ENCODE measurements at places on chromosomes 7 and 10. TPM values are rescaled to one million over a fixed set of nuclear protein-coding genes. Genes with fewer than 3 reads are reported as not detected.

- DNase-seq = no peak
Measured at GRCh38 chr10:2380218-2380617, 642.9 kb upstream of the ADARB2 start.

GRCh38 chr7:54878339-54878738 is 119.3 kb upstream of the SEC61G start:
- no peak for DNase-seq

DNA sequence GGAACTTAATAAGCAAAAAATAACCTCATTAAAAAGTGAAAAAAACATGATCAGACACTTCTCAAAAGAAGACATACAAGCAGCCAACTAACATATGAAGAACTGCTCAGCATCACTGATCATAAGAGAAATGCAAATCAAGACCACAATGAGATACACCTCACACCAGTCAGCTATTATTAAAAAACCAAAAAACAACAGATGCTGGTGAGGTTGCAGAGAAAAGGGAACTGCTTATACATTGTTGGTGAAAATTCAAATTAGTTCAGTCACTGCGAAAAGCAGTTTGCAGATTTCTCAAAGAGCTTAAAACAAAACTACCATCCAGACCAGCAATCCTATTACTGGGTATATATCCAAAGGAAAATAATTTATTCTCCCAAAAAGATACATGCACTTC is 513.3 kb downstream of the MDFIC start:
- DNase-seq = no peak

- DNase-seq = no peak
Measured at GRCh38 chr10:82742478-82742877, 867.5 kb downstream of the NRG3 start.

- peak; percentile 61 for DNase-seq
Measured at GRCh38 chr10:104492329-104492940, 138.8 kb downstream of the CFAP58 start.

- no peak for DNase-seq
Measured at GRCh38 chr7:33048257-33048656, 14.3 kb downstream of the NT5C3A start.

DNA sequence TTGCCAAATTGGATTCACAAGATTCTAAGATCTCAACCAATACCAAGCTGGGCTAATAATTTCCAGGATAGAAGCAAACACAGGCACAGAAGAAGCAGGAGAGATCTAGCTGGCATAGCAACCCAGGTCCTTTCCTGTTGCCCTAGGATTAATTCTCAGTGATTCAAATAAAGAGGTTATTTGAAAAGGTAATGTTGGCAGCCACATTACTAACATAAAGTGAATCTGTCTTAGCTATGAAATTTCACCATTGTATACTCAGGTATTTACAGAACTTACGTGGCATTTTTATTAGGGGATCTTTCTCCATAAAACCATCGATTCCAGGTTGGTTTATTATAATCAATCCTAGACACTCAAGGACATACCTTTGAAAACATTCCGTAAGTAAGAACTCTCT is 379.3 kb upstream of the POM121L12 start:
- DNase-seq = no peak

- no peak for DNase-seq
Measured at GRCh38 chr10:12534824-12535223, 185.5 kb downstream of the CAMK1D start.

DNA sequence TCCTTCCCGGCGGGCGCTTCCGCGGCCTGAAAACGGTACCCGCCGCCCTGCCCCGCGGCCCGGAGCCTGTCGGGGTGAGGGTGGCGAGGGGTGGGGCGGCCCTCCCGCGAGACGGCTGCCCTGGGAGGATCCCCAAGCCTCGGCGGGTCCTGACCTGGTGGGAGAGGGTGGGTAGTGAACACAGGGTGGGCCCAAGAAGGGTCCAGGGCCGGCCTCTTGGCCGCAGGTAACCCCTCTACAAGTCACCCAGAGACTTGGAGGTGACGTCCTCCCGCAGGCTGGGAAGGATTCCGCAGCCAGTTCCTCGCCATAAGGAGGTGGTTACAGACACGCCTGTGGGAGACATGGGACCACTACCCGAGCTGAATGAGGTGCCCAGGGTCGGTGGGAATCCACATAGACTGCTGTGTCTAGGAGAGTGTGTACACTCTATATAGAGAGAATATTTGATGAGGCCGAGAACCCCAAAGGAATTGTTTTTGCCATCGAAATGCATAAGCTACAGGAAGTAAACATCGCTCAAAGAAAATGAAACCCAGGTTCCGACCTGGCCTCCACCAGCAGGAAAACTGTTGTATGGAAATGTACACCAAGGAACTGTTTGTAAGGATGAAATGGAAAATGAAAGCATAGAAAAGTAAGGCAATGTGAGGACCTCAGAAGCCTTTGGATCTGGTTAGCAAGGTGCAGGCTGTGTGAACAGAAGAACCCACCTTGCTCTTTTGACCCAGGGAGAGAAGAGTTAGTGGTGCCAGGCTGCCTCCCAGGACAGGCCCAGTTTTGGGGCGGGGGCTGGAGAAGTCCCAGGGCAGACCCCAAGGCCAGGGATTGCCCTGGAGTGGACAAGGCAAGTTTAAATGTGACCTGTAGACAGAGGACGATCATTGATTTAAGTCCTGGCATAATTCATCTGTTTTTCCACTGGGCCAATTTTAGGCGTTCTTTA is 659 bp downstream of the OPTN start:
- DNase-seq = no peak

GRCh38 chr10:46310143-46310514 is 23.3 kb downstream of the ANTXRL start:
- no peak for DNase-seq

DNA sequence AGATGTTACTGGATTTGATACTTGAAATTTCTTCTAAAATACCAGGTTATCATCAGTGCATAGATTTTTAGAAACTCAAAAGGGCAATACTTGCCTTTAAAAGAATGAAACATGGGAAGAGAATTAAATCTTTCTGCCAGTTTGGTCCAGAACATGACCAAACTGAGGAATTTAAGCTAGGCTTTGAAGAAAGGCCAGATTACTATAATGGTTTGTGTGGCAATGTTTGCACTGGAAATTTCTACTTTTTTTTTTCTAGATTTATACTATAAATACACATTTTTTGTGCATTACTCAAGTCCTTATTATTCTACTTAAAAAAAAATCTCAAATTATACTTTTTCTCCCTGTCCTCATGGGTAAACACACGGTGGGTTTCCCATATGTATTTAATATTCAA is 9.2 kb downstream of the MKX start:
- no peak for DNase-seq

DNA sequence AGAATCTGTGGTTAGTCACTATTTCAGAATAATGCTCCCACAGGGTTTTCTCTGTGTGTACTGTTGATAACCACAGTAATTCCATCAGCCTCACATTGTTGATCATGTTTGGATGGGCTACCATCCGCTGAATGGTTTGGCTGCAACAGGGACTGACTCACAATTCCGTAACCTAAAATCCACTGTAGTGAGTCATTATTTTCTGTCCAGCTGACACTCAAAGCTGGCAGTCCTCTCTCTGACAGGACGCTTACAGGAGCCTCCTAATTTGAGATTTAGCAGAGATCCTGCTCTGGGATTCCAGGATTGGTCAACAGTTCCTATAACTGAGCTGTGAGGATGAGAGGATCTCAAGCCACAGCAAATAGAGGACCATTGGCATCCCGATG is 32.7 kb downstream of the VWA2 start:
- DNase-seq = no peak

DNA sequence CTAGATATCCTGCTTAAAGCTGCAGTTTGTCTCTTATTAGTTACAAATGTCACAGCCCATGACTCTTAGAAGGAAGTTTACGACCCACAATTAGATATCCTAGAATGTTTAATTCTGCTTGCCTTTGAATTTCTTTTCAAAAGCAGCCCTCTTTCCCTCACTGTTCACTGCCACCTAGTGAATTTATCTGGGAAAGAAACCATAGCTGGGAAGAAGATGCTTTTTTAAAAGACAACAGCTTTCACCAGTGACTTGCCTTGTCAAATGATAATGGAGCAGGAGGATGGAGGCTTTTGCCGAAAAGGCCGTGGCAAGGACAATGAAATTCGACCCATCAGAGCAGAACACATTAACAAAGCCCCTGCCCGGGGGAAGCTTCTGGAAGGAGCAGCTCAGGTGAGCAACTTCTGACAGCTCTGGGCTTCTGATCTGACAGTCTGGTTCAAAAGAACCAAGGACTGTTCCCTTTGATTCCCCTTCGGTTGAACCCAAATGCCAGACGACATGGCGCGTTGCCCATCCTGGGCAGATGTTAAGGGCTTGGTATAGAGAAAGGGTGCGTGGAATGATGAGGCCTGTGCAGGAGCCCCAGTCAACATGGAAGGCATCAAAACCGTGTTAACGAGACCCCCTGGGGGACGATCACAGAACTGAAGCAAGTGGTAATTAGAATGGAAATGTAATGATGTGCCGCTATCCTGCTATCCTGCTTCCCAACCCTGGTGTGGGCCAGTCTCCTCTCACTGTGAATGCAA is 236.8 kb downstream of the FRMD4A start:
- no peak for DNase-seq

GRCh38 chr7:36884351-36884750 is 160.1 kb upstream of the AOAH start:
- no peak for DNase-seq

DNA sequence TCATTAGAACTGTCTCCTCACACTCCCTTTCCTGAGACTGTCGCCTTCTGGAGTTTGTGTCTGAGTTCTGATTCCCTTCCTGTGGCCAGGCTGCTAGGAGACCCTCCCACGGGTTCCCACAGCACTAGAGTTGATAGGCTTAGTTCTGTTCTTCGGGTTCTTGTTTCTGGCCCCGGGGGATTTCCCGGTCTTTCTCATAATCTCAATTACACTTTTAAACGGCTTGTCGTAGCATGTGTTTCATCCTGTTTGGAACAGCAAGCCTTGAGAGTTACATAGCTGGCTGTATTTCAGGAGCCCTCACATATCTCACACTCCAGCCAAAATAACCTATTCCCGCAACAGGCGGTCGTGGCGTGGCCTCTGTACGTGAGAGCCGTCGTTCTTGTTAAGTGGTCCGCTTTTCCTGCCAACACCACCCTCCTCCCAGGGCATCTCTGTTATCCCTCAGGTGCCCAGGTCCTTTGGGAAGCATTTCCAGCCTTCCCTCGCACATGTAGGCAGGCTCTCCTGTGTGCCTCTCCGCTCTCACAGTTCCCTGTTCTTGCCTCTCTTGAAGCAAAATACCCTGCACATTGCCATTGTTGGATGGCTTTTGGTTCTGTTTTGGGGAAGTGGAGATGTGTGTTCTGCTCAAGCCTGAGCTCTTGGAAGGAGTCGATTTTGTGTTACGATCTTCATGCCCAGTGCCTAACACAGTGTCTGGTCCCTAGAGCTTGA is 46.0 kb downstream of the CDC123 start:
- no peak for DNase-seq

DNA sequence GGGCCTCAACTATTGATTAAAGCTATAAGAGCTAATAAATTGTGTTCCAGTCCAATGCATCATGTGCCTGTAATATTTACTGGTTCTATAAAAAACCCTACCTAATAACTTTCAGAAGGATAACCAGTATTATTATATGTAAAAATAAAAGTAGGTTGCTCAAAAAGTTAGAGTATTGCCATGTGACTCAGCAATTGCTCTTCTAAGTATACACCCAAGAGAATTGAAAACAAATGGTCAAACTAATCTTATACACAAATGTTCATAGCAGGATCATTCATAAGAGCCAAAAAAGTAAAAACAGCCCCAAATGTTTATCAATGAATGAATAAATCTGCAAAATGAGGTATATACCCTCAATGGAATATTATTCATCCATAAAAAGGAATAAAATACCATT is 89.5 kb upstream of the TES start:
- DNase-seq = no peak

GRCh38 chr7:110253093-110253492 is 837.8 kb upstream of the LRRN3 start:
- DNase-seq = no peak

DNA sequence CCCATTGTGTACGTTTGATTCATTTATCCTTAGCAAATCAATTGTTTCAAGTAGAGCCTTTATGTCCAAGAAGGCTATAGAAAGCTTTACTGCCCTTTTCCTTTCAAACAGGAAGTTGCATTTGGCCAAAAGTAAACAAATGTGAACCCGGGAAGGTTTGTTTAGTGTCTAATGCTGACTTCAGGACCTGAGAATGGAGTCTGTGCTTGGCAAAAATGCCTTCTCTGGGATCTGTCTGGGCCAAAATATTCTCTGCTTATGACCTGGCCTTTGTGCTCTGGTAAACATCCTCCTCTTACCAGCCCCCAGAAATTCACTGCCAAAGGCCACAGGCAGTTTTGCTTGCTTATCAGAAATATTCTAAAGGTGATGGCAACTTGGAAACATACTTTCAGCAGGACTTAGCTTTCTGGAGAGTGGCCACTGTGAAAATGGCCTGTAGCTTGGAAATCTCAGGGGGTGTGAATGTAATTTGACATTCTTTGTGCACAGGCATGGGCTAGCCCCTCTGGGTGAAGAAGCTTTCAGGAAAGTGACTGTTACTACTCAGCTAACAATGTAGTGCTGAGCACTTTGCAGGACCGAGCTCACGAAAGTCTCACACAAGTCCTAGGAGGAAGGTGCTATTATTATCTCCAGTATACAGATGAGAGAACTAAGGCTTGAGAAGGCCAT is 199.5 kb downstream of the PTEN start:
- no peak for DNase-seq

GRCh38 chr10:114266521-114266920 is 27.5 kb downstream of the VWA2 start:
- peak; percentile 71 for DNase-seq

GRCh38 chr10:44416021-44416771 is 31.3 kb upstream of the CXCL12 start:
- DNase-seq = no peak

GRCh38 chr10:62545160-62546066 is 171.2 kb downstream of the ZNF365 start:
- DNase-seq = no peak

DNA sequence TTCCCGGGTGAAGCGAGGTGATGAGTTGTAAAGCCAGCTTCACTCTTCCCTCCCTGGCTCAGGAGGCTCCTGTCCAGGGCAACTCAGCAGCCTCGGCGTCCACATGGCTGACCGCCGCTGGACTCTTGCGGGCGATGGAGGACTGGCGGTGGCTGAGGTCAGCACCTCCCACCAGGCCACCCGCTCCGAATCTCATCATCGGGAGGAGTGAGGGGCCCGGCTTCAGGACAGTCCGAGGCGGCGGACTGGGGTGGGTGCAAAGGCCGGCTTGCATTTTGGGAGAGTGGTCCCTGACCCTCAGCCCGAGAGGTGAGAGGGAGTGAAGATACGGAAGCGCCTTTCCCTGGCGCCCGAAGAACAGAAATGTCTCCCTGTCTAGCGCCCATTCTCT is 759 bp downstream of the DNAJB12 start:
- DNase-seq = no peak

GRCh38 chr7:86898171-86898570 is 161.3 kb downstream of the ELAPOR2 start:
- DNase-seq = no peak

Gene KLLN
- 2.1 TPM for total RNA-seq

Gene GPC2
- total RNA-seq = 5.1 TPM

Gene CEP55
- total RNA-seq = 0.89 TPM

Gene RAPGEF5
- 56.9 TPM for total RNA-seq

Gene SLC13A1
- total RNA-seq = not detected

Gene C10orf67
- total RNA-seq = not detected

Data from ureter (tissue), 1 donor.